ENCODE measurements at places on chromosomes 1 and 21.

DNA sequence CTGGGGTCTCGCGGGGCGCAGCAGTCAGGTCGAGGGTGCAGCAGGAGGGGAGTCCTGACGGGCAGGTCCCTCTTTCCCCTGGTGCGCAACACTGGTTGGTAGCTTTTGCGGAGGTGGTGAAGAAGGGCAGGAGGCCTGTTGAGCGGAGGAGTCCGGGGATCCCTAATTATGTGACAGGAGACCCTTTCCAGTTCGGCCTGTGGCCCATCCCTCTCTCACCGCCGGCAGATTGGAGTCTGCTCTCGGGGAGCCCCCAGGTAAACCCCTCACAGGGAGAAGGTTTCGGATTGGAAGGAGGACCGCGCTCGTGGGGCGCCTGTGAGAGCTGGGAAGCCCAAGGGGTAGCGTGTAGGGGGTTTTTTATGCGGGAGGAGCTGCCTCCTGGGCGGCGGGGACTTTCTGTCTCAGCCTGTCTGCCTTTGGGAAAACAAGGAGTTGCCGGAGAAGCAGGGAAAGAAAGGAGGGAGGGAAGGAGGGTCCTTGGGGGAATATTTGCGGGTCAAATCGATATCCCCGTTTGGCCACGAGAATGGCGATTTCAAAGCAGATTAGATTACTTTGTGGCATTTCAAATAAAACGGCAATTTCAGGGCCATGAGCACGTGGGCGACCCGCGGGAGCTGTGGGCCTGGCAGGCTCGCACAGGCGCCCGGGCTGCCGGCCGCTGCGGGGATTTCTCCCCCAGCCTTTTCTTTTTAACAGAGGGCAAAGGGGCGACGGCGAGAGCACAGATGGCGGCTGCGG, 9.5 kb downstream of the SIM2 start:
- peak; percentile 3 for DNase-seq

DNA sequence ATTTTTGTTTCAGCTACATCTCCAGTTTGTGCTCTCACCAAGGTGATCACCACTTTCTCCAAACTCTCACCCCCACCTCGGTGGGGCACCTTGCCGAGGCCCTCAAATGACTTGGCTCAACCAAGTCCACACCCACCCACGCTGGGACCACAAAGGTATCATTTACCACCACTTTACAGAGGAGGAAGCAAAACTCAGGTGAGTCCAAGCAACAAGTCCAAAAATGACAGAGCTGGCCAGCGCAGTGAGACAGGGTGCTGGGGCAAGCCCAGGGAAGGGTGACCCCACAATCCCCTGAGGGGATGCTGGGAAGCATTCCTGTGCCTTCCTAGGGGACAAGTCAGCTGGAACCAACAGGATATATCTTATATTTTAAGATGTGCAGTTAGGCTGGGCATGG, 24.7 kb downstream of the SSBP3 start:
- DNase-seq = no peak

DNA sequence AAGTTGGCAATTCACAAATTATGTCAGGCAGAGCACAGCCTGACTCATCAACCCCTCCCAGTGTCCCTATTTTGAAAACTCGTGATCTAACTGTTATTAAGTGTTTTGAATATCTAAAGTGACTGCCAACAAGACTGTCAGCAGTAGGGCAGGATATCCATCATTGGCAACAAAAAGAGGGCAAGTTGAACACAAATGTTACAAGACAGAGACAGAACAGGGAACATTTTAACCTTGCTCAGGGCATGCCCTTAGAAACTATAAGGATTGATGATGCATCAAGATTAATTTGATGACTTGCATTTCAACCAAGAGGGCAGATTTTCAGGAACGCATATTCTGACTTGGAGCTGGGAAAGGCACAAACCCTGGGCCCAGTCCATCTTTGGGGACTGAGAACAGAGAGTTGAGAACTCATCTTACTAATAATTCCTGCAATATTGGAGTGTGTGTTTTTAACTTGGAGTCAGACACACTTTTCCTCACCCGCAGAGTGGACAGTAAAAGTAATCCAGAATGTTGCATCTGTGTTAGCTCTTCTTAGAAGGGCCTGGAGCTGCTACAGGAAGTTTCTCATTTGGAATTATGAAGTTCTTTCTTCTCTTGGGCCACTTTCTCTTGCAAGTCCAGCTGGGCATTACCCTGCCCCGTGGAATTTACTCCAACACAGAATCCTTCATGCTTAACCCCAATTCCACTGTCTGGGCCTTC, 317.2 kb downstream of the LTN1 start:
- DNase-seq = no peak

DNA sequence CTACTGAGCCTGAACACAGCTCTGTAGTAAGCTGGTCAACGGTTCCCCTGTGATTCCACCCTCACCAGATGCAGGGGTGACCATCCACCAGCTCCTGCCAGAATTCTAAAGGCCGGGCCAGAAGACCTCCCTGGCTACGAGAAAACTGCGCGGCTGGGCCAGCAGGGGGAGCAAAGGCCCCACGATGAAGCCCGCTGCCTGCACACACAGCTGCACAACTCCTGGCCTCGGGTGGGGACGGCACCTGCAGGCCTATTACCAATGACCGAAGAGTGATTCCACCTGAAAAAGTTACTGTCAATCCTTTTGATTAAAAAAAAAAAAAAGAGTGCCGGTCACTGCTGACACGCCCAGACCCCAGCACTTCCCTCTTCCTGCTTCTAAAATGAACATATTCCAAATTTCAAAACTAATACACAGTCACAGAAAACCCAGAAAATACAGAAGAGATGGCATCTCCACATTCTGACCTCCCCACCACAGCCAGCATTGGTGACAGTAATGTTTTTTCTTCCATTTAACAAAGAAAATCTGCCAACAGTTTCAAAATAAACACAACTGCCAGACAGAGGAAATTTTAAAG, 49.8 kb upstream of the RIPK4 start:
- DNase-seq = peak; percentile 76

DNA sequence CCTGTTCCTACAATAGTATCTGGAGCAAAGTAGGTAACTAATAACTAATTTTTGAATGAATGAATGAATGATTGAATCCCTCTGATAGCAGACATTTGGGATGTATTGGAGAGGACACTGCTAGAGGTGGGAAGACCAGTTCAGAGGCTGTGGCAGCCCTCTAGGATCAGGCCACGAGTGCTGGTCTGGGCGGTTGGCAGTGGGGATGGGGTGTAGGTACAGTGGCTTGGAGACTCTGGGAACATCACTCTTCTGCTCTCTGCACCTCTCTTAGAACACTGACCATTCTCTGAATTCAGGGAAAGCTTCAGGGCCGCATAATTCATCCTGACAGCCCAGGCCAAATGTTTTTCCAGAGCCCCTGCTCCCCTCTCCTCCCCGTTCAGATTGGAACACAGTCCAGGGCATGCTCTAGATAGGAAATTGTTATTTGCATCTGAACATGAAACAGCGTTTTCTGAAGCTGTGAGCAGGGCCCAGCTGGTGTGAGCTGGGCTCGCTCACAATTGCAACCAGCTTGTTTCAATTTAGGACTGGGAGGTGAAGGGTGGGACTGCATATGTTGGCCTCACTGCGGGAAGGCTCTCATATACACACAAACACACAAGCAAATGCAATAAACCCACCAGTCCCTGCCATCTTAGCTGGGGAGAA, 253.1 kb upstream of the USP24 start:
- no peak for DNase-seq

DNA sequence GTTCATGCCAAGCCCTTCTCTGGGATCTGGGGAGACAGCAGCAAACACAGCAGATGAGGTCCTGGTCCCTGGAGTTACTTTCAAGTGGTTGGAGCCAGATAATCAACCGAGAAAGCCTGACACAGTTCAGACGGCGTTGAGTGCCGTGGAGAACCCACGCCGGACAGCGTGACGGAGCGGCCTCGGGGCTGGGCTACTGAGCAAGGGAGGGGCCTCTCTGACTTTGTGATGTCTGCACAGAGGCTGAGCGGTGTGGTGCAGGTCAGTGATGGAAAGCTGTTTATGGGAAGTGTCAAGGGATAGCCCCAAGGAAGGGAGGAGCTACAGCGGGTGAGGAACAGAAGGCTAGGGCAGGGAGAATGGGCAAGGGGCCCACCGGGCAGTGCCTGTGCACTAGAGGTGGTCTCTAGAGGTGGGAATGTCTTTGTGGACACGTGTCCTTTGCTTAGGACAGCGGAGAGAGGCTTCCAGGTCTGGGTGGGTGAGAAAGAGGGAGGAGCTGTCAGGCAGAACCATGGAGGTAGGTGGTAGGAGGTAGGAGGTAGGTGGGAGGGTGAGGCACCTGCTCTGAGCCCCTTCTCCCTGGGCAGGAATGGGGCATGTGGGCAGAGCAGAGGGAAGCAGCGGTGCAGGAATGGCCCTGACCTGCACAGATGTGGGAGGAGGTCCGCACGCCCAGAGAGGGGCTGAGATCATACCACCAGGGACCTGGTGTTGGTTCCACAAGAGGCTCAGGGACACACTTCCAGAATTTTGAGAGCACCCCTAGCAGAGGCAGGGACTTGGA, 62.8 kb downstream of the RUNX3 start:
- DNase-seq = no peak

DNA sequence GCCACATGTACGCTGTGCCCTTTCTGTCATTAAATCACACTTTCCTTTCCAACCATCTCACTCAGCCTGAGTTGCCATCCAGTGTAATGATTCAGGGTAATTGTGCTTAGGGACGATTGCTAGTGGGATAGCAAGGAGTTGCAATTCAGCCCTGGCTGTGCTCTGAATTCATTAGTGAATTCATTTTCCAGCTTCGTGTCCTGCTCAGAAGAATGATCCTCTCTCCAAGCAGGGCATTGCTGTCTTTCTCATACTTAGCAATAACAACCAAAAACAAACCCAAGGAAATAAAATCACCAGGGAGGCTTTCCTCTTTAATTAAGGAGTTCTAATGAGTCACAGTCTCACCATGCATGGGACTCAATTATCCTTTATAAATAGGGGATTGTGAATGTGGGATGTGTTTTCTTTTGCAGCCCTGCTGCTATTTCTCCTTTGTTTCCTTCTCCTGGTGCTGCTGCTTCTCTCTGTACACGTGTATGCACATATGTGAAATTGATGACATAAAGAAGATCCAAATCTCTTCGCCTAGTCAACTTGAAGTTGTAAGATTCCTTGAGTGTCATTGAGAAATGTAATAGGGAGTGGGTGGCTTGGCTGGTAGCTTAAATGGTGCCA, 167.0 kb downstream of the TSEN15 start:
- no peak for DNase-seq

DNA sequence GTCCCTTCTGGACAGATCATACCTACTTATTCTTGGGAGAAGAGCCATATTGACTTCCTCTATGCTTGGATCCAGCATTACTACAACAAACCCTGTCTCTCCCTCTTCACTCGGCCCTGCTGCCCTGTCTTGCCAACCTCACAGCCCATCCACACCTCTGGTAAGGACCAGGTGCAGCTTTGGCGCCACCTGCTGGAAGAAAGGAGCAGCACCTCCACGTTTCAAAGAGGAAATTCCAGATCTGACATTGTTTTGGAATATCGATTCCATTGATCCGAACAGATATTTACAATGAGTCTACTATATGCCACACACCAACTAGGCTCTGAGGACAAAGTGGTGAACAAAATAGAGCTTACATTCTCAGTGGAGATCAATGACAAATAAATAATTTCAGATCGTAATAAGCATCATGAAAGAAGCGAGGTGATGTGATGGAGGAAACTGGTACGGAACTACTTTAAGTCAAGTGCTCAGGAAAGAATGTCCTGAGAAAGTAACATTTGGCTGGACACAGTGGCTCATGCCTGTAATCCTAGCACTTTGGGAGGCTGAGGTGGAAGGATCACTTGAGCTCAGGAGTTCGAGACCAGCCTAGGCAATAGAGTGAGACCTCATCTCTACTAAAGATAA, 18.7 kb downstream of the MFSD2A start:
- peak; percentile 84 for DNase-seq

DNA sequence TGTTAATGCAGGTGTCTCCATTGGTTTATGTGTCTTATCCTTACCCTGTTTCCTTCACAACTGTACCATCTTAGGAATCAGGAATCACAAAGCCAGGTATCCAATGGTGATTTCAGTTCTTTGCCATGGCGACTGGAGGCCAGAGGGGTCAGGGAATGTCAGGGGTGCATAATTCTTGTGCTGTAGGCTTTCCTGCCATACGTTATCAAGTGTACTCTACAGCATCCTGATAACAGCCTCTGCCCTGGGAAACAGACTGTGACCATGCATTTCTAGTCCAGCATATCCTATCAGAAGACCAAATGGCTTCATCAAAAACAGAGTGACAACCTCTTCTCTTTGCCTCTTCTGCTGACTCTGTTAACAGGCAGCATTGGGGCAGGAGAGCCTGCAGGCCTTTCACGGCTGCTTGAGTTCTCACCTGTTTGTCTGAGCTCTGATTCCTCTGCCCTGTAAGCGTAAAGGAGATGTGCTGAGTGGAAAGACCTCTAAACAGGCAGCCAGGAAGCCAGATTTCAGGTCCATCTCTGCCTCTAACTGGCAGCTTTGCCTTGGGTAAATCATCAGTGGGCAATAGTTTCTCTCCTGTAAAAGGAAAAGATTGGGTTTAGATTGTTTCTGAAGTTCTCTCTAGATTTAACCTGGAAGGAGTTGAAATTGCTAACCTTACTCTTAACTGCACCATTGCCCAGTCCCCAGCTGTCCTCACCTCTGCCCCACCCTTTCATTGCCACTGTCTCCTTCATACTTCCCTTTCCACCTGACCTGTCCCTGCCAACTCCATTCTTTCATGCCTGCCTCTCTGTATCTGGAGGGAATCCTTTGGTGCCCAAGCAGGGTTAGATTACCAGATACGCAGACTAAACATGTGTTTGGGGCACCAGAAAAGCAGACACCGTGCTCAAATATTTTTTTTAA, 80.2 kb downstream of the LRRC8D start:
- peak; percentile 51 for DNase-seq

GRCh38 chr1:186175588-186175987, 199.5 kb downstream of the TPR start:
- DNase-seq = no peak

DNA sequence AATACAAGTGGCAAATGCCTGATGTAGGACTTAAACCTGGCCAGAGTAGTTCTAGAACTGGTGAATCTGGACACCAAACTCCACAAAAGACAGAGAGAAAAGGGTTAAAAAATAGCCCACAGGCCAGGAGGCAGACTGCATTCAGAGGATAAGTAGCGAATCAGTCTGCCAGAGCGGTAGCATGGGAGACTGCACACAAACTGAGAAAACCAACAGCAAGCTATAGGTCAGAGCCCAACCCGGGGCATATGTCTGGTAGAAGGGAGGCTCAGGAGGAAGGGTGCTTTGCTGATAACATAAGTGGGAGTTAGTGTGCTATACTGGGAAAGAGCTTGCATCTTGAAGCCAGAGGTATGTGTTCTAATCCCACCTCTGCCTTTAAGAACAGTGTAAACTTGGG, 4.0 kb downstream of the LRRC53 start:
- DNase-seq = no peak

- DNase-seq = peak; percentile 69
These were observed 208.7 kb downstream of the SIPA1L2 start for GRCh38 chr1:232421143-232421796.
